ENCODE measurements at places on chromosomes 2 and 18.

GRCh38 chr2:16553226-16553625 lies 112.4 kb downstream of the CYRIA start:
- peak; percentile 61 for DNase-seq

GRCh38 chr2:183070942-183071844 lies 7.4 kb upstream of the DUSP19 start:
- DNase-seq: no peak

DNA sequence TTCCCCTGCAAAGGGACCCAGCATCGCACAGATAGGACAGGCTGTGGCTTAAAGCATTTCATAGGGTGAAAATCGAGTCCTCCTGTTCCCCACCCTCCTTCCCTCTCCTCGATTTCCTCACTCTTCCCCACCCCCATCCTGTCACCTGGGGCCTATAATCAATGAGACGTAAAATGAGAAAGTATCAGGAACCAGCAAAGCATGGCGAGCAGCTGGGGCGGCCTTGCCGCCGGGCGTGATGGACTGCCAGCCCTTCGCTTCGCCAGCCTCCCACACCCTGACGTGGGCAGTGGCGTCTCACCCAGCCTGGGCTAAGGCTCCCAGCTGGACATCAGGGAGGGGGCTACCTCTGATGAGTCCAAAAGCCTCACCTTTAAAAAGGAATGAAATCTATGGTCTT lies 11.1 kb downstream of the SLC30A3 start:
- no peak for DNase-seq

- no peak for DNase-seq
Observed at GRCh38 chr2:44580875-44581515, 219.2 kb downstream of the CAMKMT start.

- DNase-seq: no peak
Observed at GRCh38 chr2:217095511-217096205, 235.8 kb upstream of the TNP1 start.

GRCh38 chr2:6674381-6674780 lies 191.3 kb downstream of the CMPK2 start:
- DNase-seq: no peak

- peak; percentile 74 for DNase-seq
Observed at GRCh38 chr2:125516496-125517109, 1139.4 kb upstream of the GYPC start.

DNA sequence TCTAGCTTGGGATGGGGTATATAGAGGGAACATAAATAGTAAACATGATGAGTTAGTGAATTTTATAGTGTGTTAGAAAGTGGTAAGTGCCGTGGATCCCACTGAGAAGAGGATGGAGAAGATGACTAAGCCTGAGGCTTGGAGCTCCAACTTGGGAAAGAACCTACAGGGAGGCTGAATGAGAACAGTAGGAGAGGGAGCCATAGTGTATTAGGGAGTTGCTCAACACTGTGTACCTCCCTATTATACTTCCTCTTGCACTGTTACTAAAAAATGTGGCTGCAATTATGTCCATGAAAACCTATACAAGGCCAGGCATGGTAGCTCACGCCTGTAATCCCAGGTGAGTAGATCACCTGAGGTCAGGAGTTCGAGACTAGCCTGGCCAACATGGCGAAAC lies 2.9 kb upstream of the SLC19A3 start:
- no peak for DNase-seq

- no peak for DNase-seq
Observed at GRCh38 chr2:125280265-125280664, 1255.2 kb downstream of the CNTNAP5 start.

GRCh38 chr18:38241216-38241615 lies 675.6 kb upstream of the CELF4 start:
- DNase-seq: no peak

GRCh38 chr2:196967116-196967515 lies 40.6 kb upstream of the PGAP1 start:
- no peak for DNase-seq

- peak; percentile 81 for DNase-seq
Observed at GRCh38 chr2:102020596-102021170, 28.9 kb downstream of the IL1R2 start.

Data from OCI-M1 (cell line).